Stimulated activated CD4-positive, alpha-beta T cell treated with anti-CD3 and anti-CD28 coated beads, Interleukin-1b, Interleukin-23, amount 100 ng/mL, for 1 hour (primary cell): ENCODE measurements at places on chromosomes 7 and 10.

- DNase-seq: no peak
These were observed 202.7 kb downstream of the EBF3 start for GRCh38 chr10:129761197-129761972.

- no peak for DNase-seq
These were observed 42.7 kb downstream of the LAMB1 start for GRCh38 chr7:107960272-107960671.

DNA sequence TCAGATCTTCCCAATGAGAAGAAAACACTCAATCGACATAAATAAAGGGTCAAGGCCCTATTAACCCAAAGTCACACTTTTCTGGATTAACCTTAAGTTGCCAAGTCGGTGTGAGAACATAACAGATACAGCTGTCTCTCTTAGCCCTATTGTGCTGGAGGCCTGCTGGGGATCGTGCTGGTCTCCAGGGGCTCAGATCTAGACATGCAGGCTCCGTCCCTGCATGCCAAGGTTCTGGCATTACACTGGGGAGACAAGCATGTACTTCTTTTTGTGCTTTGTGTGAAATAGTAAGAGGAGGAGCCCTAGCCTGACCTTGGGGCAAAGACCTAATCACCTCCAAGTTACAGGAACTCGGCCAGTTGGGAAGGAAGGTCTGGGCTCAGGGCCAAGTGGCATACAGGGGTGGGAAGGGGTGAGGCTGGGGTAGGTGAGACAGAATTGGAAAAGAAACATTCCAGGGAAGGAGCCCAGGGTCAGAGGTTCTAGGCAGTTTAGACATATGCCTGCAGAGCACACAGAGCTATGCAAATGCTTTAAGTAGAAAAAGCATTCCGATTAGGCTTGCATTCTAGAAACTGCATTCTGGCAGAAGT, 216.4 kb downstream of the HECW1 start:
- no peak for DNase-seq

DNA sequence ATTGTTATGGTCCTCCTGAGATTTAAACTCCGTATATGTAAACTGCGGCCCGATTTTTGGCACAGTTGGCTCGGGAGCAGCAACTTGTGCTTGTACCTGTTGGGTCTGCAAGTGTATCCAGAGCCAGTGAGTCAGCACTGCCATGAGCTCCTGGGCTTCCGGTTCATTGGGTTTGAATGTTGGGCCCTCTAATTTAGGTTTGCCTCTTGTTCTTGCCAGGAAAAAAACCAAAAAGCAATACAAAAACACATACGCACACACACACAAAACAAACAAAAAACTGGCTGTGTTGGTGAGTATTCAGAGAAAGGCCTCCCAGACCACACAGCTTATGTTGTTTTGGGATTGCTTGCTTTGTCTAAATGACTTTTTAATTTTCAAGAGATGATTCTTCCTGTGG, 26.3 kb downstream of the SND1 start:
- DNase-seq: no peak

DNA sequence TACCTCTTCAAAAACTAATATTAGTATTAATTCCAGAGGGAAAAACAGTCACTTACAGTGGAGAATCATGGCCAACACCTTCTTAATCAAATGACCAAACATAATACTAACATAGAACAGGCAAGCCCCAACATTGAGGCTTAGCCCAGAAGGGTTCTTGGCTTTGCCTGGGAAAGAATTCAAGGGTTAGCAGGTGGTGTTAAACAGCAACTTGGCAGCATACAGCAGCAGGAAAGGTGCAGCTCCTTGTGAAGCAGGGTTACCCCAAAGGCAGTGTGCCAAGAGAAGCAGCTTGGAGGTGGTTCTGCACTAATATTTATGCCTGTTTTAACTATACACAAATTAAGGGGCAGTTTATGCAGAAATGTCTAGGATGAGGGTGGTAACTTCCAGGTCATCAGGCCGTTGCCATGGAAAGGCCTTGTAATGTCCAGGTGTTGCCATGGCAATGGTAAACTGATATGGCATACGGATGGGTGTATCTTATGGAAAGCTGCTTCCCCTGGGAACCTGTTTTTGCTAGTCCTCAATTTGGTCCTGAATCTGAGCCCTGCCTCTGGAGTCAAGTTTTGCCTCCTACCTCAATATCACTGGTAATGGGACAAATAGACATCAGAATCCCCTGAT, 27.2 kb upstream of the BEND7 start:
- DNase-seq: no peak
